ENCODE measurements at places on chromosomes 2 and 18. TPM values are rescaled to one million over a fixed set of nuclear protein-coding genes. Genes with fewer than 3 reads are reported as not detected.

- DNase-seq: no peak
Measured at GRCh38 chr2:117832905-117833613, 18.6 kb downstream of the DDX18 start.

- no peak for DNase-seq
Measured at GRCh38 chr2:33022989-33023727, 76.4 kb downstream of the LTBP1 start.

GRCh38 chr2:48699348-48699930, 56.1 kb downstream of the LHCGR start:
- DNase-seq: no peak

- DNase-seq: no peak
Measured at GRCh38 chr2:37802899-37803379, 122.1 kb upstream of the RMDN2 start.

- no peak for DNase-seq
Measured at GRCh38 chr18:24322584-24323136, 75.0 kb downstream of the OSBPL1A start.

GRCh38 chr18:76592096-76592495, 97.1 kb upstream of the ZNF516 start:
- no peak for DNase-seq

DNA sequence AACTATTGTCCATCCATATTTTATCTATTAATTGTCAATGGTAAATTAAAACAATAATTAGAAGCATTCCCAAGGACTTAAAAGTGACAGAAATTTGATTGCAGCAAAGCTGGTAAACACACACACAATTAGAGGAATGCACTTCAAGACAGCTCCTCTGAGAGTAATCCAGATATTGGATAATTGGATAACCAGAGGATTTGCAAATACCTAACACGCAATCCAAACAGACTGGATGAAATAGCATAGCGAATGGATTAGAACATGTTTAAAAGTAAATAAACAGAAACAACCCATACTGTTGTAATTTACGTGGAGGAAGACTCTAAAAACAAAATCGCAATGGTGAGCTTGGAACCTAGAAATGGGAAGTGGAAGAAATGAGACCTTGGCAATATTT, 239.8 kb downstream of the METTL4 start:
- no peak for DNase-seq

GRCh38 chr2:164839914-164840457, 1.6 kb downstream of the COBLL1 start:
- no peak for DNase-seq

DNA sequence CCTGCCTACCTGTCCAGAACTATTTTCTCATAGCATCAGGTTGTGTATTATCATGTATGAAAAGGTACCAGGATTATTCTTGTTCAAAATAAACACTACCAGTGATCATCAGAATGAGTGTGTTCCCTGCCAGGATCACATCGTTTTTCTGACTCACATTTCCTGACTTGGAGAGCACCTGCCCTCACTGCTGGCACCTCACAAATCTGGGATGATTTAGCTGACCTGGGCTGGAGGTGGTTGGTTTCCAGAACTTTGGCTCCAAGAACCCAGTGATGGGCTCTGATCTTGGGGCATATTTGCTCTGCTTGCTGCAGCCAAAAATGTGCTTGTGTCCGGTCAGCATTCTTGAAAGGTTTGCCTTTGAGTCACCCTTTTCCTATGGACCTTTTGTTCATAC, 836.3 kb upstream of the ACVR2A start:
- no peak for DNase-seq

DNA sequence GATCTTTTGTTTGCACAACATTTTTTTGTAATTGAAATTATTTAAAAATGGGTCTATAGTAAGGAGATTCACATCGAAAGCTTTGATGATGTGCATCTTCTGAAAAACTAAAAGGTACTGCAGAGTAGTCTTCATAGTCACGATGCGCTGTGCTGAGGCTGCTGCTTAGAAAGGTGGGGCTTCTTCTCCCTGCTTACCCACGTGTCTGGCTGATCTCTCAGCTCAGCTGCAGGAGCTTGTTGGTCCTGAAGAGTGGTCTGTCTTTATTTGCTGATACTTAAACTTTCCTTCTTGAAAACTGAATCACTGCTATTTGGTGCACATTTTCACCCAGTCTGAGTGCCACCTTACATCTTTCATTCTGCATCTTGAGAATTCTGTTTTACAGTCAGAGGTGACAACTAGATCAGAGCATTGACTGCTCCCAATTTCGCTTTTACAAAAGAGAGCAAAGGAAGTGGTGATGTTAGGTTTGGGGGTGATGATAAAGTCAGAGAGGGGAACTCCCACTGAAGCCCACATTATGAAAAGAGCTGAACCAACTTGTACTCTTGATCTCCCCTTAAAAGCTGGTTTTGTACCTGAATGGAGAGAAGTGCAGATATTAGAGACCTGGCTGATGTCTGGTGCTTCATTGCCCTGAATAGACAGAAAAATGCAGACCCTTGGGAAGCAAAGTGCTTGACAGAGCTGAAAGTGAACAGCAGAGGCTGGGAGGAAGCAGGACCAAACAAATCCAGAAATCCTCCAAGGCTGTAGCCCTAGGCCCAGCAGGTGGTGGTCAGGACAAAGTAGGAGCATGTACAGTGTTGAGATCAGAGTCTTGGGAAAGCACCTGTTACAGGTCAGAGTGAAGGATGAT, 984.5 kb downstream of the TSN start:
- no peak for DNase-seq

DNA sequence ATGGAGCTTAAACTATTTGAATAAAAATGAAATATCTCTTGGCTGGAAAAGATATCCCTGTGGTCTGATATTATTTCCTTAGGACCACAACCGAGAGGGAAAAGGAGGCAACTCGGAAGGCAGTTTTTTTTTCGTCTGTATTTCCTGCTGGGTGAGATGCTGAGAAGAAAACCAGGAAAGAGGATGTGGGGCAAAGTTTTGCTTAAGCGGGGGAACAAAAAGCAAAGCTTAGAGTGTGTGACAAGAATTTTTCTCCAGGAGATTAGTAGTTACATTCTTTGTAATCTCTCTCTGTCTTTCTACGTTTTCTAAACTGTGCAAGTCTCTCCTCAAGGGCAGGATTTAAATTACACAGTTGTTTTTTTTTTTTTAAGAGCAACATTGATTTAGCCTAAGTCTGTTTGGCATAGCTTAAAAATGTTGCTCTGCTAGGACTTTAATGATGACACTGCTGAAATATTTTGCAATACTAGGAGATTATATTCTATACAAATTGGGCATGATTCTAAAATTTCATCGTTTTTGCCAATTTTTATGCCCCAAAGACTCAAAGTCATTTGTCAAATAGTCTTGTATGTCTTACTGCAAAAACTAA, 258.5 kb downstream of the KCNS3 start:
- no peak for DNase-seq

- no peak for DNase-seq
Measured at GRCh38 chr2:3180082-3180908, 197.3 kb downstream of the EIPR1 start.

DNA sequence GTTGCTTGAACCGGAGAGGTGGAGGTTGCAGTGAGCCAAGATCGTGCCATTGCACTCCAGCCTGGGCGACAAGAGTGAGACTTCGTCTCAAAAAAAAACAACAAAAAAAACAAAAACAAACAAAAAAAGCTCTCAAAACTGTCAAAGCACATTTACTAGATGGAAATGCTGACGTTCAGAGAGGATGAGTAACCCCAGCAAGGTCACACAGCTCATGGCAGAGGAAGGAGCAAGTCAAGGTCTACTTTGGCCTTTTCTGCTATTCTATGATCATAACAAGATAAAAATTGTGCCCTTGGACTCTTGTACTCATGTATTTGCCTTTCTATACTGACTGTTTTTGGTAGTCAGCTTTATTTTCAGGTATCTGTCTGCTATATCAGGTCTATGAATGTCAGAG, 109.5 kb downstream of the ARL6IP6 start:
- no peak for DNase-seq

DNA sequence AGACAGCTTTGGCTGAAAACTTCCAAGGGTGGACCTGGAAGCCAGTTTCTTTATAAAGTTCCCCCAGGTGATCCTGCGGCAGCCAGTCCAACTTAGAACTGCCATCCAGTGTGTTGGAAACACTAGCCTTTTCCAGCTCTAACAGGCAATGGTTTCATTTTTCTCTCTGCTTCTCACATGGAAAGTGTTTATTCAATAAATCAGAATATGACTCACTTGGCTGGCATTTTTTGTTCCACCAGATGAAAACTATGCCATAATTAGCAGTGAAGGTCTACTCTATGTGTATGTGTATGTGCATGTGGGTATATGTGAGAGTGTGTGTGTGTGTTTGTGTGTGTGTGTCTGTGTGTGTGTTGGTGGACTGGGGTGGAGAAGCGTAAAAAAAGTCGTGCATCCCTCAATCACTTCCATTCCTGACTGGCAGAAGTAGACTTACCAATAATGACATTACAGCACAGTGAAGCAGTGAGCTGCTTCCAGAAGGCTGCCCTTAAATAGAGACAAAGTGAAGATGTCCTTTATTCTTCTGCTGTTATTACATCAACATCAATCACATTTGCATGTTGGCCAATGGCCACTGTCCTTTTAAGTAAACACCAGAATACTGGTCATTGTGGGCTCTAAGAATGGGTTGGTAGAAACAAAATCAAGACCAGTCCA, 90.9 kb upstream of the SETBP1 start:
- no peak for DNase-seq

GRCh38 chr18:5585653-5586052, 41.9 kb upstream of the EPB41L3 start:
- no peak for DNase-seq

GRCh38 chr18:3449512-3450011, 410 bp upstream of the TGIF1 start:
- no peak for DNase-seq

DNA sequence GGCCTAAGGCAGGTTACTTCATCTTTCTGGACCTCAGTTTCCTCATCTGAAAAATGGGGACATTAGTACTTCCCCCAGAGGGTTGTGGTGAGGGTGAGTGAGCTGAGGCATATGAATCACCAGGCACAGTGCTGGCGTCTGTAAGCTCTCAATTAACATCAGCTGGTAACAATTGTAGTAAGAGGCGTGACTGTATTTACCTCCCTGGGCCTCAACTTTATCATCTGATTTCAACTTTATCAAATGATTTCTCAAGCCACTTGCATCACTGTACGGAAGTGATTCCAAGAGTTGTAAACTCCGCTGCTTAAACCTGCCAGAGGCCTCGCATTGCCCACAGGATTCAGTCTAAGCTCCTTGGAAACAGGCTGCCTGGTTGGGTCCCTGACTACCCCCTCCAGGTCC, 53.6 kb upstream of the PKDCC start:
- DNase-seq: no peak

DNA sequence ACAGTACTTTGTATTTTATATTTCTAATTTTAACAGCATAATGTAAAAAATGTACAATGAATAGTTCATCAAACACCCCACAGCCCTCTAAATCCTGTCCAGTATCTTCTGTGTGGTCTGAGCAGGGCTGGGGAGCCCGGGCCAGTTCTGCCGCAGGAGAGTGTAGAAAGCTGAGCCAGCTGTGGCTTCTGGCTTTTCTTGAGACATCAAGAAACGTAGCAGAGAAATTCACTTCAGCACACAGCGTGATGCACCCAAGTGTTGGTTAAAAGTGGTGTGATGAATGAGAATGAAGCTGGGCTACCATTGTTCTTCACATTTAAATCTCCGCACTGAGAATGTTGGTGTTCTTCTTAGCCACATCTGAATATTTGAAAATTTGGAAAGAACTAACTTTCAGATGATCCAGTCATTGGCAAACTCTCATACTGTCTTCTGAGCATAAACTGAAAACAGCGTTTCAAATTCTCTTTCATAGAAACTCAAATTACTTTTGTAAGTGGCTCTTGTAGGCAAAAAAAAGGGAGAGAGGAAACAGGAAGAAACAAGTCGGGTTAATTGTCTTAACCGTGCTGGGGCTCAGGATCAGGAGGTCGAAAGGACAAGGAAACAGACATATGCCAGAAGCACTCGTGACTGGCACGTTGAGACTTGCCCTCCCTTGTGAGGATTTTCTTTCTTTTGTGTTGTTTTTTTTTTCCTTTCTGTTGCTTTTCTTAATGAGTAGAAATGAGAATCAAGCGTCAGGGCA, 23.4 kb upstream of the TMEM87B start:
- DNase-seq: peak; percentile 24

- DNase-seq: no peak
Measured at GRCh38 chr2:127228102-127228501, 8.0 kb upstream of the CYP27C1 start.

GRCh38 chr2:239919774-239920692, 105.1 kb downstream of the NDUFA10 start:
- no peak for DNase-seq

- peak; percentile 53 for DNase-seq
Measured at GRCh38 chr2:7191932-7192331, 274.7 kb downstream of the RNF144A start.

DNA sequence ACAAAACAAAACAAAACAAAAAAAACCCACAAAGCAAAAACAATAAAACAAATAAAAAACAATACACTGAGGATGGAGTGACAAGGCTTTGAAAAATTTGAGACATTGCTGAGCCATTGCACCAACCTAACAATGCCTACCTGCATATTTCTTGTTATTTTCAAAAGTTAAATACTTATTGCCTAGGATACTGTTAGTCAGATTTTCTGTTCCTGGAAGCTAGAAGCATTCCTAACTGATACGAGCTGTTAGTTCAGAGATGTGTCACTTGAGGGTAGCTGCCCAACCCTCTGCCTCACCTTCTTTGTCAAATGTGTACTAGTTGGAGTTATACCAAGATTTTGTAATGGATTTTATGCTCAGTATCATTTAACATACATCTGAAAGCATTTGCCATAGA, 187.2 kb downstream of the TXNL1 start:
- no peak for DNase-seq

GRCh38 chr2:112216167-112216566, 38.7 kb downstream of the ZC3H8 start:
- no peak for DNase-seq

DNA sequence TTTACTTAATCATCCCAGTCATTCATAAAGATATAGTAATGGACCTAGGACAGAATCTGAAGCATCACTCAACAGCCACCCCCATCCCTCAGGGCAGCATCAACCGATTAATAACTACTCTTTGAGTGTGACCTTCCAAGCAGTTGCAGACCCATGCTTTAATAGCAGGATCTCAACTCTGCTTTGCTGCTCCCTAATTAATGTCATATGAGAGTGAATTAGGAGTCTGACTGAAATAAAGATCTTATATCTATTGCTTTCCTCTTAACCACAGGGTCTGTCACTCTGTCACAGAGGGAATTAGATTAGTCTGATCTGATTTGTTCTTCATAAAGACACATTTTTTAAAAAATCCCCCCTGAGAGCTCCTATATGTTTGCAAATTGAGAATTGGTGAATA, 46.1 kb upstream of the LRP1B start:
- no peak for DNase-seq

The MAL gene
- 13.6 TPM for total RNA-seq

The CRYGD gene
- total RNA-seq: not detected

The ZAP70 gene
- 5.6 TPM for total RNA-seq

The MARCHF4 gene
- total RNA-seq: 0.15 TPM

The EPHA4 gene
- total RNA-seq: 41.0 TPM

The MARCO gene
- 425 TPM for total RNA-seq

The EEF1B2 gene
- total RNA-seq: 505 TPM

The FNDC4 gene
- total RNA-seq: 8.0 TPM

The TCF7L1 gene
- total RNA-seq: 16.4 TPM

The EFHD1 gene
- 5.5 TPM for total RNA-seq

The IGFBP5 gene
- 141 TPM for total RNA-seq

The PPP1CB gene
- 260 TPM for total RNA-seq

The ASTL gene
- not detected for total RNA-seq

The ATL2 gene
- 51.9 TPM for total RNA-seq

The SAG gene
- total RNA-seq: not detected

The TNS1 gene
- total RNA-seq: 303 TPM

The POTEJ gene
- not detected for total RNA-seq

The LRATD1 gene
- 3.3 TPM for total RNA-seq

The KCNS3 gene
- total RNA-seq: 23.0 TPM

The HOXD8 gene
- total RNA-seq: 2.1 TPM

All from left lung (tissue), 14 donors.